Suprapubic skin (tissue), 4 donors: ENCODE measurements at places on chromosomes 16 and 17.
A peak's percentile ranks its signal among the peaks of the same experiment; 100 is the strongest.

- H3K4me1 ChIP-seq = peaks cover 5% of the 10 kb centered on the region
- H3K4me3 ChIP-seq = no peak overlapping the region
- H3K27me3 ChIP-seq = no peaks in the 10 kb centered on the region
- no peak overlapping the region for H3K27ac ChIP-seq
- H3K36me3 ChIP-seq = no peaks in the 10 kb centered on the region
- no peak for DNase-seq
These were observed 221.8 kb upstream of the IRX3 start for GRCh38 chr16:54508351-54508750.

GRCh38 chr17:79118924-79119323 is 44.3 kb downstream of the ENGASE start:
- H3K27me3 ChIP-seq = peaks cover 85% of the 10 kb centered on the region
- no peak overlapping the region for H3K27ac ChIP-seq
- no peaks in the 10 kb centered on the region for H3K36me3 ChIP-seq
- peaks cover 13% of the 10 kb centered on the region for H3K4me1 ChIP-seq
- H3K4me3 ChIP-seq = no peak overlapping the region

DNA sequence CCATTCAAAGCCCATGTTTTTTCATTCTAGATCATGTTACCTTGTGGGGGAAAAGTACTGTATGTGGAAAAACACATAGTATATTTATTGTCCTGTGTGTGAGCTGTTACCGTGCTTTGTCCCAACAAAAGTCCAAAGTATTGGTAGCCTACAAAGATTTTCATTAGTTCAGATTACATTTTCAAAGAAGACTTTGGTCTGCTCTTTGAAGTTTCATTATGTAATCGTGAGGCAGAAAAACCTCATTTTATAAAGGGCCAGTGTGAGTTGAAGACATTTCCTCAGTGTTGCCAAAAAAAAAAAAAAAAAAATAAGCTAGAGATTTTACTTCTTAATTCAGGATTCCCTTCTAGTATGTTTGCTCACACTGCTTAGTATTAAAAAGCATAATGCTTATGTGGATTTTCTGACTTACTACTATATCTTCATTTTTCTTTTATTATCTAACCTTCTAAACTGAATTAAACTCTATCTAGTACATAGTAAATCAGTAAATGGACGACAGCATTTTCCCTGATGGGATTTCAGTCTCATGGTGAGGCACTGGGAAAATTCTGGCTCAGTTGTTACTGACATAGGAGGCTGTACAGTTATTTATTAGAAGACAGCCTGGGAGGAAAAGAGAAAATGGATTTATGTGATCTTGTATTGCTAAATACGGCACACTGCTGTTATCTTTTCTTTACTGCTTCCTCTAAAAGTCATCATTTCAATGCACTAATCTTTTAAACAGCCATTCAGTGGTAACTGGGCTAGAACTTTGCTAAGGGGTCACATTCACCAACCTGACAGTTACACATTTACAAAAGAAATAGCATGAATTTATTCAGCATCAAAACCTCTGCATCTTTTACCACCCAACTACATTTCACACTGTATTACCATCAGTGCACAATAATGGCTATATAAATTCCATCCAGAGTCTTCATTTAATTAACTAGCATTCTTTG is 100.6 kb downstream of the STXBP4 start:
- peaks cover 3% of the 10 kb centered on the region for H3K36me3 ChIP-seq
- no peak overlapping the region for H3K27ac ChIP-seq
- H3K27me3 ChIP-seq = no peaks in the 10 kb centered on the region
- no peak overlapping the region for H3K4me3 ChIP-seq
- no peak for DNase-seq

DNA sequence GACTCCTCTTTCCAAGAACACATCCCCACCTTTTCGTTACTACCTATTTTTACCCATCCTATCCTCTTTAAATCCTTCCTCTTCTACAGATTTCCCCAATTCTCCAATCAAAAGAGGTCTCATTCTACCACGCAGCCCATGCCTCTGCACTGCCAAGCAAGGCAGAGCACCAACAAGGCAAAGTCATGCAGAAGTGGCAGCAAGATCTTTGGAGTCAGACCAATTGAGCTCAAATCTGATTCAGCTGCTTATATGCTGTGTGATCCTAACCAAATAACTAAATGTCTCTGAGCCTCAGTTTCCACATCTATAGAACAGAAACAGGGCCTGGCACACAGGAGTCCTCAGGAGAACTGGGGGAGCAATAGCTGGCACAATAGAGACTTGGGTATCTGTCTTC is 41.0 kb downstream of the TOM1L2 start:
- no peak overlapping the region for H3K4me3 ChIP-seq
- no peaks in the 10 kb centered on the region for H3K36me3 ChIP-seq
- DNase-seq = no peak

GRCh38 chr16:49596648-49597291 is 223.2 kb downstream of the C16orf78 start:
- H3K4me3 ChIP-seq = no peak overlapping the region
- no peaks in the 10 kb centered on the region for H3K27me3 ChIP-seq
- peaks cover 9% of the 10 kb centered on the region for H3K4me1 ChIP-seq

DNA sequence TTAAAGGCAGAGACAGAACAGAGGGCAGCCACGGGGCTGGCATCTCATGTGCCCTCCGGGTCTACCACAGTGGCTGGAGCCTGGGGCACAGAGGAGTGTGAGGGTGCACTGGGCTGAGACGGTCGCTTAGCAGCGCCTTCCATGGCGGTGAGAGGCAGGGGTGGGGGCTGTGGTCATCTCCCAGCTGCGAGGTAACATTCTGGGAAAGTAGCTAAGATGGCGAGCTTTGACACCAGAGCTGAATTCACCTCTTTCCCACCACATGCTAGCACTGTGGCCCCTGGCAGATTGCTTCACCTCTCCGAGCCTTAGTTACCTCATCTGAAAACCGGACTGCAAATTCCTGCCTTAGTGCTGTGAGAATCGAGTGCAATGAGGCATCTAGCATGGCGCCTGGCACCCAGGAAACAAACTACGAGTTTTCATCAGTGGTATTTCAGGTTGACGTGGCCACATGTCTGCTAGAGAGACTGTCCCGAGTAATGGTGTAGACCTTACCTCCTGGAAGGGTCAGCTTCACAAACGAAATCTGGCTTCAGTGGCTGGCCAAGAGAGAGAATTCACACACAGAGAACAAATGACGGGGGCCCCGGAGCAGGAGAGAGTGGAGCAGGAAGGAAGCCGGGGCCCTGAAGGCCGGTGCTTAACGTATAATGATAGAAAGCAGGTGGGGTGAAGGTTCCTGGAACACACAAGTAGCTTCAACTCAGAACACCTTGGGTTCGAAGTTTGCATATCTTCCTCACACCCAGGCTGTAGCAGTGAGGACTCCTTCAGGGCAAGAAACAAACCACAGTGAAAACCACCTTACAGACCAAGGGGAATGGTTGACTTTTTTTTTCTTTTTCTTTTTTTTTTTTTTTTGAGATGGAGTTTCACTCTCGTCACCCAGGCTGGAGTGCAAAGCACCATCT is 63.9 kb upstream of the RPH3AL start:
- H3K27me3 ChIP-seq = no peaks in the 10 kb centered on the region
- H3K4me1 ChIP-seq = peaks cover 11% of the 10 kb centered on the region
- H3K27ac ChIP-seq = no peak overlapping the region
- H3K4me3 ChIP-seq = no peak overlapping the region
- H3K36me3 ChIP-seq = peaks cover 5% of the 10 kb centered on the region
- DNase-seq = no peak

- H3K27ac ChIP-seq = no peak overlapping the region
- H3K36me3 ChIP-seq = peaks cover 54% of the 10 kb centered on the region
- no peaks in the 10 kb centered on the region for H3K27me3 ChIP-seq
- no peak for DNase-seq
These were observed 3.4 kb downstream of the SPNS1 start for GRCh38 chr16:28977703-28978662.

- H3K36me3 ChIP-seq = no peaks in the 10 kb centered on the region
- H3K27me3 ChIP-seq = no peaks in the 10 kb centered on the region
- H3K27ac ChIP-seq = no peak overlapping the region
These were observed 12.2 kb upstream of the LONP2 start for GRCh38 chr16:48231727-48232492.

GRCh38 chr16:84844049-84844350 is 24.2 kb downstream of the CRISPLD2 start:
- no peak overlapping the region for H3K27ac ChIP-seq
- H3K4me1 ChIP-seq = peaks cover 34% of the 10 kb centered on the region
- H3K36me3 ChIP-seq = peaks cover 37% of the 10 kb centered on the region
- H3K27me3 ChIP-seq = peaks cover 3% of the 10 kb centered on the region
- DNase-seq = no peak
- no peak overlapping the region for H3K4me3 ChIP-seq

DNA sequence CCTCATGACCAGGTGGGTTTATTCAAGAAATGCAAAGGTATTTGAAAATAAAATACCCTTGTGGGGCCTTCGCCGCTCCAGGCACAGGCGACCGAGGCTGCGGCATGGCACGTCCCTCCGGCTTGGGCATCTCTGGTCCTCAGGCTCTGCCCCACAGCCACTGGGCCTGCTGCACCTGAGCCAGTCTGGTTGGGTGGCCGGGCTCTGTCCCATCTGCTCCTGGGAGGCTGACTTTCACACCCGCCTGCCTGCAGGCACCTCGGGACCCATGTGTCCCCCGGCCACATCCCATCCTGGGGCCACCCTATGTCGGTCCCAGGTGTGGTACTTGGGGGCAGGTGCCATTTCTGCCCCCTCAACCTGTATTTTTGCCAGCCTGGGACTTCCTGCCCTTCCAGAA is 20.9 kb downstream of the OSBPL7 start:
- H3K36me3 ChIP-seq = no peaks in the 10 kb centered on the region
- no peak overlapping the region for H3K27ac ChIP-seq
- H3K4me1 ChIP-seq = no peaks in the 10 kb centered on the region
- peaks cover 4% of the 10 kb centered on the region for H3K27me3 ChIP-seq
- H3K4me3 ChIP-seq = no peak overlapping the region
- peak; percentile 29 for DNase-seq

DNA sequence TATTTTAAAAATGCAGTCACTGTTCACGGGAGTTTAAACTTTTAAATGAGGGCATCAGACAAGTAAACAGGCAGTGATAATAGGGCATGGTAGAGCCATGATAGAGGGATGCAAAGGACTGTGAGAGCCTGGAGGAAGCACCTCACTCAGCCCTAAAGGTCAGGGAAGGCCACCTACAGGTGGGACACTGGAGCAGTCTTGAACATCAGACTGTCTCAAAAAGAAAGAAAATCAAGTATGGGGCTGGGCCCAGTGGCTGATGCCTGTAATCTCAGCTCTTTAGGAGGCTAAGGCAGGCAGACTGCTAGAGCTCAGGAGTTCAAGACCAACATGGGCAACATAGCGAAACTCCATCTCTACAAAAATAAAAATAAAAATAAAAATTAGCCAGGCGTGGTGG is 31.0 kb upstream of the DHRS7B start:
- no peaks in the 10 kb centered on the region for H3K36me3 ChIP-seq
- peaks cover 15% of the 10 kb centered on the region for H3K4me1 ChIP-seq
- no peaks in the 10 kb centered on the region for H3K27me3 ChIP-seq
- DNase-seq = no peak

DNA sequence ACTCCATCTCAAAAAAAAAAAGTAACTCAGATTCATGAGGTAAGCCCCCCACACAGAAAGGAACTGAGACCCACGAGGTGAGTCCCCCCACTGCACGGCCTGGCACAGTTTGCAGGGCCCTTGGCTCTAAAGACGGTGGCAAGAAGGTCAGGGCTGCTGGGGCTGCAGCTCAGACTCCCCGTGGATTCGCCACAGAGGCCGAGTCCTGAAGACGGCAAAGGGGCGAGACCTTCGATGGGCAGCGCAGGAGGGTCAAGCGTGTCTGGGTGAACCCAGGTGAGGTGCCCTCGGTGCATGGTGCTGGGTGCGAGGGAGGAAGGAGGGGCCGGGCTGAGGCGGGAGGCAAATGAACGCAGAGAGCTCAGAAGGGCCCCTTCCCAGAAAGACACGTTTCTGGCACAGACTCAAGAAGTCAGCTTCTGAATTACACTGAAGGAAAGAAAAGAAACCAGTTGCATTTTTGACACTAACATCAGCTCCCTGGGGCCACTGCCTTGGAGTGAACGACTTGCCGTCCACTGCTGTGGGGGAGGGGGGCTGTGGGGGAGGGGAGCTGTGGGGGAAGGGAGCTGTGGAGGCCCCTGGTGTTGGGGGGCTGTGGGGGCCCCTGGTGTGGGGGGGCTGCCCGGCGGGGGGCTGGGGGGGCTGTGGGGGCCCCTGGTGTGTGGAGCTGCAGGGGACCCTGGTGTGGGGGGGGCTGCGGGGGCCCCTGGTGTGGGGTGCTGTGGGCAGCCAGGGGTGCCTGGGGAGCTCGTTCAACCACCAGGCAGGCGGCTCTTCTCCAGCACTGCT is 69.8 kb upstream of the METRNL start:
- peaks cover 30% of the 10 kb centered on the region for H3K4me1 ChIP-seq
- DNase-seq = no peak
- H3K27ac ChIP-seq = no peak overlapping the region
- H3K27me3 ChIP-seq = no peaks in the 10 kb centered on the region

DNA sequence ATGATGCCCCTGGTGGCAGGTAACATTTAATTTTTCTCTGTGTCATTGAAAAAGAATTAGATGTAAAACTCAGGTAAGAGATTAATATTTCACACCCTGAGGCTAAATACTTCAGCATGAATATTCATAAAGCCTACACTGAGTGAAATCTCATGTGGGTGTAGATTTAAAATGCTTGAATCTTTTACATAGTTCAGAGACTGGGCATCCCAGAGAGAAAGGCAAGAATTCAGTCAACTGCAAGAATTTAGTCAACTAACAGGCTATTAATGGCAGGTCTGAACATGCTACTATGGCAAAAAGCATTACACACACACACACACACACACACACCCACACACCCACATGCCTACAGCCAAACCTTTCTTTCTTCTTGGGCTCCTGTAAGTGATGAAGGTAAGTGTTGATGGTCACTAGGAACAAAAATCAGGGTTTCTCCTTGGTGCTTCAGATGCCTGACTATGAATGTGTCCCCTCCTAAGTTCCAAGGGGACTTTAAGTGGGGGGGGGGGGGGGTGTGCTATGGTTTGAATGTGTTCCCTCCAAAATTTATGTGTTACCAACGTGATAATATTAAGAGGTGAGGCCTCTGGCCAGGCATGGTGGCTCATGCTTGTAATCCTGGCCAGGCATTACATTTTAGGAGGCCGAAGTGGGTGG is 63.7 kb upstream of the PSMD7 start:
- H3K4me3 ChIP-seq = no peak overlapping the region
- H3K36me3 ChIP-seq = no peaks in the 10 kb centered on the region
- no peak for DNase-seq
- H3K27ac ChIP-seq = no peak overlapping the region
